ENCODE measurements at places on chromosomes 2 and 18.
A peak's percentile ranks its signal among the peaks of the same experiment; 100 is the strongest.

DNA sequence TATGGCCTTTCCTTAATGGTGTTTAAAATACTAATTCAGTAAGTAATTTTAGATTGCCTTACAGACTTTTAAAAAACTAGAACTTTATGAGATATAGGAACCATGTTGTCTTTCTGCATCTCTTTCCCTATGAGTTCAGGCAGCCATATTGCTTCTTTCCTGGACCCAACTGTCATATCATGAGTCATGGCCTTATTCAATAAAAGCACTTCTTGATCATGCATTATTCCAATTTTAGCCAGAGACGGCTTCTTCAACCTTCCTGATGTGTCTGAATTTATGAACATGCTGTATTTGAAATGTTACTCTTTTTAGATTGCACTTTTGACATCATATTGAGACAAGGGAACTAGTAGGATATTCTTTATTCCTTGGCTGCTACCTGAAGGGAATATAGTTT, 65.4 kb upstream of the MAP3K20 start:
- DNase-seq: no peak

DNA sequence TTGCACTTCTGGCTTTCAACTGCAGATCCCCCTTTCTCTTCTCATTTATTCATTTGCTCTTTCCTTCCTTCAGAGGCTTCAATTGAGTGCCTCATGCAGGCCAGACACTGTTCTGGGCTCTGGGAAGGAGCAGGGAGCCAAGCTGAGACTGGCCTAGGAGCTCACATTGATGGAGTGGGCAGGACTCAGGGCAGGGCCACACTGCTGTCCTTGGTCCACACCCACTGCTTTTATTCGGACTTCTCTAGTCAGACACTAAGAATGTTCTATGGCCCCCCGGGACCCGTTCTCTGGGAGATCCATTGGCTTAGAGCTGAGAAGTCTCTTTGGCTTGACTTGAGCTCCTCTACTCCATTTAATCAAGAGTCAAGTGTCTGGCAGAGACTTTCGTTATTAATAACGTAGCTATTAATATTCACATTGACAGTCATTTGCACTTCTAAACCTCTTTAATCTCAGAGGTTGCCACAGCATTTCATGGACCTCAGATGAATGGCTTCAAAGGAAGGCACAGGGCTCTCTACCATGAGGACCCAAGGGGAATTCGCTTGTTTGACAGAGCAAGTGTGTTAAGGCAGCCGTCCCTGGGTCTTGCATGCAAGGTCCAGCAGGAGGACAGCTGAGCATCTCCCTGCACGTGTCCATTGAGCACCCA, 20.1 kb downstream of the SH3RF3 start:
- DNase-seq: no peak

DNA sequence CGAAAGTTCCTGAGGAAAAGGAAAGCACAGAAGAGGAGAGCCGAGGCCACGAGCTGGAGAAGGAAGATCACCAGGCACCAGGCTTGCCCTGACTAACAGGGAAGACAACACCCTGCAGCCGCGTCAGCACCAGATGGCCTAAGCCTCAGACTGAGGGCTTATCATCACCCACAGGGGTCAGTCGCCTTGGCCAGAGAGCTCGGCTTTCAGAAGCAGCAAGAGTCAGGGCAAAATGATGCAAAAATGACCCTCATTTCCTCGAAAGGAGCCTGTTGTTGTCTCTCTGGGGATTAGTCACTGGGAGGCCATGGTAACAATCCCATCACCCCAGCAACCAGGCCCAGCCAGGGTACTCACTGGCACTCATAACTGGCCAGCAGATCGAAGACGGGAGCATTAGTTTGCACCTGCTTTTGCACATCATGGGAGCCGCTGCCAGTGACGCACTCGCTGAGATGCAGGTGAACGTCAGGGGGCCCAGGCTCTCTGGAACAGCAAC, 42.7 kb upstream of the ZFP36L2 start:
- DNase-seq: peak; percentile 59

GRCh38 chr2:131035112-131035825, 58.0 kb downstream of the FAM168B start:
- peak; percentile 74 for DNase-seq

- no peak for DNase-seq
Measured at GRCh38 chr2:47237375-47238334, 82.5 kb upstream of the STPG4 start.

- DNase-seq: no peak
Measured at GRCh38 chr2:215760557-215760956, 252.8 kb downstream of the MREG start.

DNA sequence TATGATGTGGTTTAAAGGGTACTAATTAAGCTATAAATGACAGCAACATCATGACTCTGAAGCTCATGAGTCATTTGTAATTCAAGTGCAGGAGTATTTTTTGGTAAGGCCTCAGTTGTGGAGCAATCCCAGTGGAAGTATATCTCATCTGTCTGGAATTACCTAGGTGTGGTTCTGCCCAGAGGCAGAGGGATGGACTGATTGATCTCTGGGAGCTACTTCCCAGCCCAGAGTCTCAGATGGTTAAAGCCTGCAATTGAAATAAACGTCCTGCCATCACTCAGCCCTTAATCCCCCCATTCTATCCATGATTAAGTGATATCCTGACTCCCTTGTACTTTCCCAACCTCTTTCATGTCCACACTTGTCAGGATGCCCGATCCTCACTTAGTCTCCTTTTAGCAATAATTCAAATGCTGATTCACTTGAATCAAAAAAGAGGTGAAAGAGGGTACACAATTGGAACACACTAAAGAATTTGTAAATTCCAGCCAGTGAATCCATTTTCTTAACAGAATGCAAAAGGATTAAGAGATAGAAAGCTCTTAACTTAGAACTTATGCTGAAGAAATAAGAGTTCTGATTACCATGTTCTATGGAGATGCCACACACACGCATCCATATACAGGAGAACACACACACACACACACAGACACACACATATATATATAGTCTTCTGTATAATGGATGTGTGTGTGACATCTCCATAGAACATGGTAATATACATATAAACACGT, 664.4 kb downstream of the NYAP2 start:
- DNase-seq: no peak

GRCh38 chr2:123528996-123529707, 495.9 kb upstream of the CNTNAP5 start:
- DNase-seq: no peak
